ENCODE measurements at places on chromosomes 12 and 14.

GRCh38 chr12:92143258-92143657 is 2.4 kb downstream of the BTG1 start:
- DNase-seq: no peak

DNA sequence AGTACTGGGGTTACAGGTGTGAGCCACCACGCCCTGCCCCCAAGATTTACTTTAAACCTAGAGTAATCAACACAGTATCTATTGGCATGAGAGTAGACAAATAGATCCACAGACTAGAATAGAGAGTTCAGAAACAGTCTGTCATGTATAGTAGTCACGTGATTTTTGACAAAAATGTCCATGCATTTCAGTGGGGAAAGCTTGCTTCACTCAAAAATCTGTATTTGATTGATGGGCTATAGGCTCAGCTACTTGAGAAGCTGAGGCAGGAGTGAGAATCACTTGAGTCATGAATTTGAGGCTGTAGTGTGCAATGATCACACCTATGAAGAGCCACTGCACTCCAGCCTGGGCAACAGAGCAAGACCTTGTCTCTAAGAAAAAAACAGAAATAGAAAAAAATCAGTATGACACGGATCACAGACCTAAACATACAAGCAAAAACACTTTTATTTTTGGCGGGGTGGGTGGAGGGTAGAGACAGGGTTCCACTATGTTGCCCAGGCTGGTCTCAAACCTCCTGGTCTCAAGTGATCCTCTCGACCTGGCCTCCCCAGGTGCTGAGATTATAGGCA is 7.6 kb upstream of the ORAI1 start:
- no peak for DNase-seq

DNA sequence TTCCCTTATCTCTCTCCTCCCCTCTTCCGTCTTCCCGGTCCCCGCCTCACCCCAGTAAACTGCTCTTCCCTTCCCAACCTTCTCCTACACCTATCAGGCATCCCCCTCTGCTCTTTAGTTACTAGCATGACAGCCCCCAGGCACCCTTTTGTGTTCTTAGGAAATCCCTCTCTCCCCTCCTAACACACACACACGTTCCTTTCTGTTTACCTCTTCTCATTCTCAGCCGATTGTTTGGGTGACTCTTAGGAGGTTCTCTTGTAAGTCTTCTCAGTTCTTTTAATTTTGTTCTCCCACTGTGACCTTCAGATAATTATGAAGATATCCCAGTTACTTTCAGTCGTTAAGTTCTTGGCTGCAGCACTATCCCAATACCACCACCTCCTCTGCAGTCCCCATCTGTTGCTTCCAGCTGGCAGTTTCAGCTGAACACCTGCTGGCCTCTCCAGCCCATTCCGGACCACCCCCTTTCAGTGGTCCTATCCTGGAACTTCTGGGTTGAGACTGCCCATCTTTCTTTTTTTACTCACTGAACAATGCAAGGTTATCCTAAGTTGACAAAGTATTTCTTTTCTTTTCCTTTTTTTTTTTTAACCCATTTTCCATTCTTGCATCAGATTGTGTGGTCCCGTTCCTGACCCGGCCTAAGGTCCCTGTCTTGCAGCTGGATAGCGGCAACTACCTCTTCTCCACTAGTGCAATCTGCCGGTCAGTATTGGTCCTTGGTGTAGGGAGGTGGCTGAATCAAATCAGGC is 711 bp downstream of the MARS1 start:
- peak; percentile 38 for DNase-seq

- DNase-seq: no peak
Measured at GRCh38 chr12:78938341-78939084, 73.9 kb downstream of the SYT1 start.

GRCh38 chr12:2443776-2444175 is 351.0 kb upstream of the FKBP4 start:
- DNase-seq: no peak

- DNase-seq: peak; percentile 52
Measured at GRCh38 chr14:60561845-60562746, 53.1 kb downstream of the SIX6 start.

- DNase-seq: no peak
Measured at GRCh38 chr12:53965281-53966084, 7.4 kb upstream of the HOXC11 start.

GRCh38 chr14:93735206-93735605 is 53.1 kb downstream of the PRIMA1 start:
- no peak for DNase-seq

GRCh38 chr14:36055681-36056225 is 120.8 kb downstream of the PTCSC3 start:
- no peak for DNase-seq

DNA sequence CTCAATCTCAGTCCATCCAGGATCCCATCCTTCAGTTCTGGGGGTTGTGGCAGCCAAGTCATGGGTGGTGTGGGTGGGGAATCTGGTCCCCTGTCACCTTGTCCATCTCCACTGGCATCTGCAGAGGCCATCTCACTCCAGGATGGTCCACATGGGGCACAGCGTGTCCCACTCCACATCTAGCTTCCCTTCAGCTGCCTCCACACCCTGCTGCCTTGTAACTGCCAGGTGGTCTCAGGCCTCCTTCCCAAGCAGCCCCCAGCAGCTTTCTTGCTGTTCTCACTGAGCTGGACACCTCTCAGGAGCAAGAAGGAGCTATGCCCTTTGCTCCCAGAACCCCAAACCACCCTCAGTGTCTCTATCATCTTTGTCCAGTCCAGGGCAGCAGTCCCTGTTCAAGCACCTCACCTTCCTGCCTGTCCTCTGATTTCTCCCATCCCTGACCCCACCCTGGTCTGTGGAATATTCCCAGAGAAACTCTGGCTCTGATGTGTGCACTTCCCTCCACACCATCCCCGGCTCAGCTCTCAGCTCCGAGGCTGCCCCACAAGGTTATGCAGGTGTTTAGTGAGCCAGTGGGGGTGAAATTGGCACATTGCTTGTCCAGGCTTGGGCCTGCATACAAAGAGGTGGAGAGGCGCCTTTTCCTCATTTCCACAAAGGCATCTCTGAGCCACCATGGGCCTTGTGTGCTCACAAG is 13.7 kb upstream of the DYNC1H1 start:
- no peak for DNase-seq

GRCh38 chr12:76866726-76867125 is 12.1 kb downstream of the CSRP2 start:
- DNase-seq: no peak

DNA sequence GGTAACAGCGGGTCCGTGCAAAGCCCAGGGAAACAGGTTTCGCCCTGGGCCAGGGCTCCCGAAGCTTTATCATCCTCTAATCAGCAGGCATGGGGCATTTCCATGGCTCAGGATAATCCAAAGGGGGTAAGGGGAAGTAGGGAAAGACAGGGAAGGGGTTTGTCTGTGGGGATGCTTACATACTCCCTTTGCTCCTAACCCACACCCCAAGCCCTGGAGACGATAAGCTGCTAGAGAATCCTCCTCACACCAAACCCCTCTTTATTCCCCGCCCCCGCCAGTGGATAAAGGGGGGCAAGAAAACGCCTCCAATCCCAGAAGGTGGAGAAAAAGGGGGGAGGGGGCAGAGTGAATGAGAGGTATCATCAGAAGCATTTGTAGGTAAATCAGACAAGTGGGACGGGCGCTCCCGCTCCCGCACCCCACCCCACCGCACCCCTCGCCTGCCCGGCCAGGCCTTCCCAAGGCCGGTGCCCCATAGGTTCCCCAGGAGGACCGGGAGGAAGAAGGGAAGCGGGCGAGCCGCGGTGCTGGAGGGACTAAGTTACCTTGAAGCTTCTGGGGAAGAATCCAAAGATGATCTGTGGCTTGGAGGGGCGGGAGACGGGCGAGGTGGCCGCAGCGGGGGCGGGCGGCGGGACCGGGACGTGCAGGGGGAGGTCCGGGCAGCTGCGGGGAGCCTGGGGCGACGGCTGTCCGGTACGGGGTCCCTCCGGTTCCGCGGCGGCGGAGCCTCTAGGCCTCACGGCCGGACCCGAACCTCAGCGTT is 762 bp downstream of the PPP2R5E start:
- no peak for DNase-seq

DNA sequence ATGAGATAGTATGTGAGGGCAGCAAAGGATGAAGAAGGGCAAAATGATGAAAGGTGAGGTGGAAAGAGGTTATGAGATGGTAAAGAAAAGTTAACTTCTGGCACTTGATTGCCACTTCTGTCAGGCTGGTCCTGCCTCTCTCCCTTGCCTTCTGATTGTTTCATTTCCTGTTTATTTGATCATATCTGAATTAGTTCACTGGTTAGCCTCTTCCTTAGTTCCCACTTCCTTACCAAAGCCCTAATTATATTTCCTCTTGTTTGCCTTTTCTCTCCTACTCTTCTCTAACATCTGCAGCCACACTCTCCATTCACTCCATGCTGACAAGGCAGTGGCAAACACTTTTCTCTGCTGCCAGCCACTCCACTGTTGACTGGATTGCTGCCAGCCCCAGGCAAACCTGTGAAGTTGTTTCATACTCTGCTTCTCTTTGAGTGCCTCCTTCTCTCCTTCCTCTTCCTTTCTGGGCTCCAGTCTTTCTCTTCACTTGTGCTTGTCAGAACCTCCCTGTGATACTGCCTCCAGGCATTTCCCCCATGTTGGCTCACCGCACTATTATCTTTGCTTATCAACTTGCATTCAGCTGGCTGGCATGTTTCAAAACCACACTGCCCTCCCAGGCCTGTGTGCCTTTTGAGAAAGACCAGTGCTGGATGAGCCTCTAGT is 8.1 kb downstream of the PNP start:
- peak; percentile 45 for DNase-seq

- DNase-seq: no peak
Measured at GRCh38 chr12:112530941-112531340, 112.2 kb downstream of the PTPN11 start.

- DNase-seq: no peak
Measured at GRCh38 chr14:96221109-96221650, 16.5 kb downstream of the BDKRB2 start.

DNA sequence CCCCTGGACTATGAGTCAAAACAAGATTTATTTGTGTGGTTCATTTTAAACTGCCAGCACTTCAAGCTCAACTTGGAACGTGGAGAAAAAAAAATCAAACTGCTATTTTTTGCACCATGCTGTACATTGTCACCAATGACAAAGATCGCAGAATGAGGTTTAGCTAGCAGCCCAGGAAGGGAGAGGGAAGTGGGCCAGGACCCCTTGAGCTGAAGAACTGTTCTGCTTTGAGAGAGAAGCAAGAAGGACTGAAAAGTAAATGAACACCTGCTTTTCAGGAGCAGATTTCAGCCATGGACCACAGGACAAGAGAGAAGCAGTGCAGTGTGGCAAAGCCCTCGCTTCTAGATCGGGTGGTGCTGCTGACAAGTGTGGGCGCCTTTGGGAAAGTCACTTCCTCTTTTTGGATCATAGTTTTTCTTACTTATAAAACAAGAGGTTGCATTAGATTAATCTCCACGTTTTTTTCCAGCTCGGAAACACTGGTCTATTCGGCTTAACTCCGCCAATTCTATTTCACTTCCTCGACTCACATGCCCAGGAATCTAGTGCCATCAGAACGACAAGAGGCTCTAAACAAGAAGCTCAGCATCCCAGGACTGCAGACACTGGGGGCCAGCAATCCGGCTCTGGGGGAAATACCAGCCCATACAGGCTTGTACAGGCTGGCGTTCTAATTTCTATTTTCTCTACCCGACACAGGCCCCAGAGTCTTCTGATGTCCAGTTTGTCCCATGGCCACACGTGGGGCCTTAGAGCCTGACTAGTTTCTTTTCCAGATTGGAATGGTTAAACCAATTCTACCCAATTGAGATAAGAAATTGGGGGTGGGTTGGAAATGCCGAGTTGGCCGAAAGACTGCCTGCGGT is 129.9 kb downstream of the CRACR2A start:
- peak; percentile 14 for DNase-seq

- DNase-seq: no peak
Measured at GRCh38 chr14:100422556-100423316, 99.6 kb downstream of the SLC25A47 start.

DNA sequence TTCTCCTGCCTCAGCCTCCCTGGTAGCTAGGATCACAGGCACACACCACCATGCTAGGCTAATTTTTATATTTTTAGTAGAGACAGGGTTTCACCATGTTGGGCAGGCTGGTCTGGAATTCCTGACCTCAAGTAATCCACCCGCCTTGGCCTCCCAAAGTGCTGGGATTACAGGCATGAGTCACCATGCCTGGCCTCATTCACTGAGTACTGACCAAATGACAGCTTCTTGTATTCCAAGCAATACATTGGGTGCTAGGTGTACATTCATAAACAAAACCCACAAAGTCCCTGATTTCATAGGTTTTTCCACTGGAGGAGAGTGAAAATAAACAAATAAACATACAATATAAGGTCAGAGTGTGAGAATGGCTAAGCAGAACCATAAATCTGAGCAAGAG is 136.3 kb downstream of the HELB start:
- no peak for DNase-seq

DNA sequence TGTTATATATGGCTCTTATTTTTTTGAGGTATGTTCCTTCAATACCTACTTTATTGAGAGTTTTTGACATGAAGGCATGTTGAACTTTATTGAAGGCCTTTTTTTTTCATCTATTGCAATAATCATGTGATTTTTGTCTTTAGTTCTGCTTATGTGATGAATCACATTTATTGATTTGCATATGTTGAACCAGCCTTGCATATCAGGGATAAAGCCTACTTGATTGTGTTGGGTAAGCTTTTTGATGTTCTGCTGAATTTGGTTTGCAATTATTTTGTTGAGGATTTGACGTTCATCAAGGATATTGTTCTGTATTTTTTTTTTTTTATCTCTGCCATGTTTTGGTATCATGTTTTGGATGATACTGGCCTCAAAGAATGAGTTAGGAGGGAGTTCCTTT is 15.2 kb upstream of the ART4 start:
- DNase-seq: no peak

GRCh38 chr12:28870839-28871440 is 278.1 kb upstream of the FAR2 start:
- no peak for DNase-seq

DNA sequence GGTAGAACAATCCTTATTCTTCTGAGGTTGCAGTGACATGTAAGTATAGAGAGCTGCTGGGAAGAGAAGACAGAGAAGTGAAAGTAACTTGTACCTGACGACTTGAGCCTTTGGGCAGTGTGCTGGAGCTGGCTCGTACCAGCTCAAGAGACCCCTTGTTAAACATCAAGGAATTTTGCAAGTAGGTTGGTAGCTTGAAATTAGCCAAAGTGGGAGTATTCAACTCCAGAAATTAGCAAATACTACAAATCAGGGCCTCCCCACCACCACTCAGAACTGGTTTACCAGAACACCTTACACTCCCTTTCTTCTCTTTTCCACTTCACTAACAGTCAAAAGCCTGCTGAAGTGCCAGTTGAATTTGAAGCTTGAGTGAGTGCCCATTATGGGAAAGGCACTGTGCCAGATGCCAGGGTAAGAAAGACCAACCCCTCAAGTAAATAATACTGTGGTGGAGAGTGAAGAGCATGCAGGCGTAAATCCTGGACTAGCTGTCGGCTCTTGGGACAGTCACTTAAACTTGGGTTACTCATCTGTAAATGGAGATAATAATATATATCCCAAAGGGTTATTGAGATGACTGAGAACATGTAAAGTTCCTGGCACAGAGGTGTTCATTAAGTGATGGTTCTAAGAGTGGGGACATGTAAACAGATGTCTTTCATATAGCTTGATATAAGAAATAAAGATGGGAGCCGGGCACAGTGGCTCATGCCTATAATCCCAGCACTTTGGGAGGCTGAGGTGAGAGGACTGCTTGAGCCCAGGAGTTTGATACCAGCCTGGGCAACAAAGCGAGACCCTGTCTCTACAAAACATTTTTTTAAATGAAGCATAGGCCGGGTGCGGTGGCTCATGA is 27.0 kb upstream of the EID3 start:
- DNase-seq: peak; percentile 12

GRCh38 chr12:89288959-89289358 is 63.3 kb downstream of the DUSP6 start:
- DNase-seq: no peak

GRCh38 chr12:52924764-52925716 is 20.2 kb upstream of the KRT8 start:
- DNase-seq: no peak
